H4 (cell line): ENCODE measurements at places on chromosomes 2 and 18.

- DNase-seq = peak; percentile 56
Measured at GRCh38 chr18:77478646-77479442, 229.2 kb downstream of the GALR1 start.

GRCh38 chr2:23488584-23488983 is 103.6 kb downstream of the KLHL29 start:
- DNase-seq = no peak

DNA sequence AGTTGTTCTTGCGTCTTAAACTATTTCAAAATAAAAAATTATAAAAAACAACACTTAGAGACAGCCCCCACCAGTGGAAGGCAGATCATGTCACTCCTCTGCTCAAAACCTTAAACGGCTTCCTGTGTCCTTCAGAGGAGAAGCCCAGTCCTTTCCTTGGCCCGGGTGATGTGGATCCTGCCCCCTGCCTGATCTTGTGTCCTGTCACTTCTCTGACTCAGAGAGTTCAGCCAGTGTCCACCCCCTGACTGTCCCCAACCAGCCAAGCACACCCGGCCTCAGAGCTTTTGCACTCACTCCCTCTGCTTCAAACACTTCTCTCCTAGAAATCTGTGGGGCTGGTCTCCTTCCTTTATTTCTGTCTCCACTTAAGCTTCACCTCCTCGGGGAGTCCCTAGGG is 35.4 kb downstream of the TOGARAM2 start:
- DNase-seq = no peak

GRCh38 chr2:237406371-237406895 is 7.5 kb downstream of the COL6A3 start:
- DNase-seq = no peak

DNA sequence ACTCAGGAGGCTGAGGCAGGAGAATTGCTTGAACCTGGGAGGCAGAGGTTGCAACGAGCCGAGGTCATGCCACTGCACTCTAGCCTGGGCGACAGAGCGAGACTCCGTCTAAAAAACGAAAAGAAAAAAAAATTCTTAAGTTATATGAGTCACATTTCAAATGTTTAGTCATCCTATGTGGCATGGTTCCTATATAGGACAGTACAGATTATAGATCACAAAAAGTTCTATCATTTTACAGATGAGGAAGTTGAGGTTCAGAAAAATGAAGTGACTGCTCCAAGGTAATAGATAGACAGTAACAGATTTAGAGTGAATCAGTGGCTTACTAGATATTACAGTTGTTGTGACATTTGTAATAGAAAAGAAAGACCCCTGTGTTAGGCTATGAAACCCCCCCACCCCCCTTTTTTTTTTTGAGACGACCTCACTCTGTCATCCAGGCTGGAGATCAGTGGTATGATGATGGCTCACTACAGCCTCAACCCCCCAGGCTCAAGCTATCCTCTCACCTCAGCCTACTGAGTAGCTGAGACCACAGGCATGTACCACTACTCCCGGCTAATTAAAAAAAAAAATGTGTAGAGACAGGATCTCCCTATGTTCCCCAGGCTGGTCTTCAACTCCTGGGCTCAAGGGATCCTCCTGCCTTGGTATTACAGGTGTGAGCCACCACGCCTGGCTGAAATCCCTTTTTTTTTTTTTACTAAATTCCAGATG is 22.7 kb downstream of the PTPN4 start:
- no peak for DNase-seq
